Muscle of back (tissue), 13 donors: ENCODE measurements at places on chromosomes 4 and X. TPM values are rescaled to one million over a fixed set of nuclear protein-coding genes. Genes with fewer than 3 reads are reported as not detected.

DNA sequence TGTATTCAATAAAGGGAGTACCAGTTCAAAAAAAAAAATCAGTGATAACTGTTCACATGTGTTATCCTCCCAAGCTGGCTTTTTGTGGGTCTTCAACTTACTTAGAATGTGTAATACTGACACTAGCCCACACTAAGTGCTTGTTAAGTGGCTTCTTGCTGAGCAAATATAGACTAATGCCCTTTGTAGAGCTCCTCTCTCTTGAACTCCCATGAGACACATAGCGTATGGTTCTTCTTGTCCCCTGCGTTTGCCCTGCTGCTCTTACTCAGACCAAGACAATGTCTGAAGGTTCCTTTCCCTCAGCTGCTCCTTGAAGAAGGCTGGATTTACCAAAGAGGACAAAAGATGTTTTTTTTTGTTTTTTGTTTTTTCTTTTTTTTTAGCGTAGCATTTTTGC is 110.9 kb downstream of the FRAS1 start:
- no peak for DNase-seq

- no peak for DNase-seq
Observed at GRCh38 chrX:65642914-65643491, 24.5 kb upstream of the MSN start.

GRCh38 chr4:99564921-99565320 is 1.1 kb upstream of the TRMT10A start:
- peak; percentile 71 for DNase-seq

DNA sequence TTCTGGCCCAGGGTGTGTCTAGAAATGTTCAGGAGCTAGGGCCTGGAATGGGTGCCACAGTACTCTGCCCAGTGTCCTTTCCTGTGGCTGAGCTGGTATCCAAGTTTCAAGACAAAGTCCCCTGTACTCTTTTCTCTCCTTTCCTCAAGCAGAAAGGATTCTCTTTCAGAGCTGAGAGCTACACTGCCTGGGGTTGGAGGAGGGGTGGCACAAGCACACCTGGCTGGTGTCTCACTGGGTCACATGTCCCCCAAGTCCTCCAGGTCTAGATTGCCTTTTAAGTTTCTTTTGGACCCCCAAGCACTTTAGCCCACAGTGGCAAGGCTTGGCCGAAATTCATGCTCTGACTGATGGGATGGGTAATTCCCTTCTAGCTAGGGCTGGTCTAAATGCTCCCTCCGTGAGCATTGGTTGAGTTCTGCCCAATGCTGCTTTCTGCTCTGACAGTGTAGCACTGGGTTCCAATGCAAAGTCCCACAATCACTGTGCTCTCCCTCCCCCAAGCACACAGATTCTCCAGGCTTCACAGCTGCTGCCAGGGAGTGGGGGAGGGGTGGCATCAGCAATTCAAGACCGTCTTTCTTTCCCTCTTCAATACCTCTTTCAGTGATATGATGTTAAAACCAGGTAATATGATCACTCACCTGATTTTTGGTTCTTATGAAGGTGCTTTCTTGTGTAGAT is 47.8 kb downstream of the BEX3 start:
- no peak for DNase-seq

GRCh38 chrX:29911673-29912072 is 303.7 kb upstream of the MAGEB2 start:
- no peak for DNase-seq

SPANXD gene
- polyA plus RNA-seq = not detected

PAGE1 gene
- not detected for polyA plus RNA-seq

DNA sequence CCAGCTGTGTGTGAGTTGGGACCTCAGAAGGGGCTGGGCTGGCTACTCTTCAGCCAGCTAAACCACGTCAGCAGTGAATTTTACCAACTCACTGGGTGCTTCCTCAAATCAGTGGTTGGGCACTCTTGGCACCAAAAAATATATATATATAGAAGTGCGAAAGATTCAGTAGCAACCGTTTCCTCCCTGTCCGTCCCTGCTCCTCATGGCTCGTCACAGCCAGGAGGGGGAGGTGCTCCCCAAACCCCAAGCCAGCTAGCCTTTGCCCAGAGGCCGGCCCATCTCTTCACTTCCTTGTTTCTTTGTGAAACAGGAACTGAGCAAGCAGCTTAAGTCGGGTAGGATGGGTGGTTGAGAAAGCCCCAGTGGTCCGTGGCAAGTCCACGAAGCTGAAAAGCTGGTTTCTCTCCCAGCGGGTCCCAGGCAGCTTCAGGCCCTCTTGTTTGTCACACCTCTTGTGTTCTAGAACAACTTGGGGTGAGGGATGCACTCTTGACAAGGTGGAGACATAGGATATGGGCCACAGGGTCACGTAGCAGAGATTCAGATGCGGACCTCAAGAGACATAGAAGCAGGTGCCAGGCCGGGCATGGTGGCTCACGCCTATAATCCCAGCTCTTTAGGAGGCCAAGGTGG is 6.8 kb upstream of the SASH3 start:
- no peak for DNase-seq

DNA sequence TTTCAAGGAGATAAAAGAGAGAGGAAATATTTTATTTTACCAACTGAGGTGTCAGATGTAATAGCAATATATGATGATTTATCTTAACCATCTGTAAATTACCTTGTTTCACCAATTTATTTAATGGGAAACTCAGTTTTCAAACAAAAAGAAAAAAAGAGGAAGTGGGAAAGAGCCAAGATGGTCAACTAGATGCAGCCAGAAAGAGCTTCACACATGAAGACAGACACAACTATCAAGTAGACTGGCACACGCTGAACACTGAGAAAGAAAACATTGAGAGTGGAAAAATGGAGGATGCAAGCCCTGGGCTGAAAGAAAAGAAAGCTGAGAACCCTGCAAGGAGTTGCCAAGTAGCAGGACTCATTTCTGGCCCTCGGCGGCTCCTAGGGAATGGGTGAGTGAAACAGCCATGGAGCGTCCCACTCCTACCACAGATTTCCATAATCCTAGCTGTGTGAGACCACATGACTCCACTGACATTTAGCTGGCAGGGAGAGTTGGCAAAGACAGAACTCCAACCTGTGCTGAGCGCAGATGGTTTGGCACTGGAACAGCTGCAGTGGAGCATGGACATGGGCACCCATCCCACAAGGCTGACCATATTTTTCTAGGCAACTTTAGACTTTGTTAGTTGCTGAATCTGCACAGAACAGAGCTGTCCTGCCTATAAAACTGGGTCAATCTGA is 409.3 kb downstream of the FAM47B start:
- peak; percentile 25 for DNase-seq

DNA sequence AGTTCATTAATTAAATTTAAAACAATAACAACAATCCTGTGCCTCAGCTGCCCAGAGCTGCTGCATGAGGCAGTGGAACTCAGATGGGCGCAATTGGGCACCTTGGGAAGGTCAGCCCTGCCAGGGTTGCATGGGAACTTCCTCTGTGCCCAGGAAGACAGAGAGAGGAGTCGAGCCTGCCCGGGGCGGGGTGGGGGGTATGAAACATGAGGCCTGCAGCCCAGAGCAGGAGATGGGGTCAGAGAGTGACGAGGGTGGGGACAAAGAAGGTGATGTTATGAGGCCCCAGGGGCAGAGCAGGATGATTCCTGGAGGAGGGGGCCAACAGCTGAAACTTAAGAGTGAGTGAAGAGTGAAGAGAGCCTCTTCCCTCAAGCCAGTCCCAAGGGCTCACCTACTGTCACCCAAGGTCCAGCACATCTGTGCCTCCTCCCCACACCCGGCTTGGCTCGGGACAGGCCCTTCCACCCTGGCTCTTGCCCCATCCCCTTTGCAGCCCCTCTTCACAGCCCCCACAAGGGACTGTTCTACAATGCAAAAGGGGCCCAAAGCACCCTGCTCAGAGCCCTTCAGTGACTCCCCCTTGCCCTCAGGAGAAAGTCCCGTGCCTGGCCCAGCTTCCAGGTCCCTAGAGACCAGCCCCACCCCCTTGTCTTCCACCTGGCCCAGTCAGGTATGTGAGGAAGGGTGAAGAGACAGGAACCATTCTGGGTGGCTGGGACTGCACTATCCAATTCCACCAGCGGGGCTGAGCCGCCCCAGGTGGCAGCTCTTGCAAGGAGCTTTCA is 31.4 kb downstream of the HMX1 start:
- DNase-seq = no peak

DNA sequence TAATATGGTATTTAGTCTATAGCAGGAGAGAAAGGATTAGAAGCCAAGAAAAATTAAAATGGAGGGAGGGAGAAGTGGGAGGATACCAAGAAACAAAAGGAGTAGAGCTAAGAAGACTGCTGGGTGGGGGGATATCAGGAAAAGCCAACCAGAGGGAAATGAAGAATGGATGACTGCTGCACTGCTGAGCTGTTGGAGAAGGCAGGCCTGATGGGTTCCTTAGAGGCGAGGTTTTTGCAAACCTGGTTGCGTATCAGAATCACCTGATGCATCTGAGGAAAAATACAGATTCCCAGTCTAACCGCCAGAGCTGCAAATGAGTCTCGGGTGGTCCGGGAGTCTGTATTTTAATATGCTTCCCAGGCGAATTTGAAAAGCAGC is 1.5 kb downstream of the PGRMC1 start:
- no peak for DNase-seq

GRCh38 chr4:22410645-22411247 is 105.1 kb downstream of the ADGRA3 start:
- DNase-seq = peak; percentile 15

SATL1 gene
- 0.66 TPM for polyA plus RNA-seq

DNA sequence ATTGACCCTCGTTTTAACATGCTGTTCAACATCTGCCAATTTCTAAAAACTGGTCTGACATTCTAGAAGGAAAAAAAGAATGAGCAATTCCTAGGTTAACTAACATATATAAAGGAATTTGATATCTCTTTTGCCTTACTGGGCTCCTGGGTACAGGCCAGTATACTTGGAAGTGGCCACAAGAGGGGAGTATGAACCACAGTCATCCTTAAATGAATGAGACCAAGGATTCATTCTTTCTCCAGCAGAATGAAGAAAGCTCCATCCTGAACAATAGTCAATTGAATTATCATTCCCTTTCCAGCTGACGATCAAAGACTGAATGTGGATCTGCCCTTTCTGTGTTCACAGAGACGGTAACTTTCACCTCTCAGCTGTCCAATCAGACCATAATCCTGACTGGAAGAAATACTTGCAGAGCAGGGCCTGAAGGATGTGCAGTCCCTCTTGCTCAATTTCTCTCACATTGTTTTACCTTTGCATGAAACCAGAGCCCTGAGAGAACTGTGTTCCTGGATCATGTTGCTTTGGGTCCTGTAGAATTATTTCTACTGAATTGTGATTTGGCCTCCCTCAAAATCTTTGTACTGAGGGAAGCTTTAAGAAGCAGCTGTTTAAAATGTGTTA is 14.8 kb upstream of the SPARCL1 start:
- no peak for DNase-seq

COX7B2 gene
- polyA plus RNA-seq = not detected

GRCh38 chr4:63894161-63894560 is 515.1 kb downstream of the TECRL start:
- peak; percentile 41 for DNase-seq

MAGEA1 gene
- polyA plus RNA-seq = not detected

DNA sequence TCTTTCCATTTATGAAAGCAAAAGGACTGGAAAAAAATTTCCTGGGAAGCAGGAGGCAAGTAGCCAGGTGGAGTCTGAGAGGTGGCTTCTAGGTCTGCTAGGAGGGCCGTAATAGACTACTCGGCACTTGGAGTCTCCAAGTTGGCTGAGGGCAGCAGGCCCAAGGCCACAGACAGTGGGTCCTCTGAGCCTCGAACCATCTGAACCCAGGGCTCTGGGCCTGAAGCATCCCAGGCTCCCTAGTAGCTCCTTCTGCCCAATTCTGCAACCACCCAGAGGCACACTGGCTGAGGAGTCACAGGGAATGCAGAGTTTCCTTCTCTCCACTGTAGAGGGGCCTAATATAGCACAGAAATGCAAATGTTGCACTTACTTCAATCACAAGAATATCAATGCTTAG is 19.8 kb downstream of the TKTL1 start:
- DNase-seq = no peak

GRCh38 chr4:48241731-48242130 is 27.9 kb downstream of the TEC start:
- no peak for DNase-seq

EMCN gene
- 30.6 TPM for polyA plus RNA-seq

- no peak for DNase-seq
Observed at GRCh38 chrX:21645886-21646285, 12.2 kb downstream of the KLHL34 start.

KLB gene
- polyA plus RNA-seq = 0.13 TPM

JADE3 gene
- 5.0 TPM for polyA plus RNA-seq

GRCh38 chr4:94344457-94344856 is 1.8 kb upstream of the HPGDS start:
- DNase-seq = no peak

DNA sequence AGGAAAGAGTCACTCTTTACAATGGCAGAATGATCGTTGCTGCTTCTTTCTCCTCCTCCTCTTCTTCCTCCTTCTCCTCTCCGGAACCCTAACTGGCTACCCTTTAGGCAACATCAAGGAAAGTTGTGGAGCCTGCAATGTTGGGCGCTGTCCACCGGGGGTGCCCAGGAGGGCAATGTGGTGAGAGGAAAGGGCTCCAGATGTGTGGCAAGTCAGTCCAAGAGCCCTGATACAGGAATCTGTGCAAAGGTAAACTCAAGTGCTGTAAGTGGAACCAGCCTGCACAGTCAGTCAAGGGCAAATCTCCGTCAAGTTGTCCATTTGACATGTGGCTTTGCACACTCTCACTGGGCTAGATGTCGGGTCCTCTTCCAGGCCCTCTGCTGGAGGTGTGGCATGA is 2.8 kb downstream of the RTL5 start:
- no peak for DNase-seq

DNA sequence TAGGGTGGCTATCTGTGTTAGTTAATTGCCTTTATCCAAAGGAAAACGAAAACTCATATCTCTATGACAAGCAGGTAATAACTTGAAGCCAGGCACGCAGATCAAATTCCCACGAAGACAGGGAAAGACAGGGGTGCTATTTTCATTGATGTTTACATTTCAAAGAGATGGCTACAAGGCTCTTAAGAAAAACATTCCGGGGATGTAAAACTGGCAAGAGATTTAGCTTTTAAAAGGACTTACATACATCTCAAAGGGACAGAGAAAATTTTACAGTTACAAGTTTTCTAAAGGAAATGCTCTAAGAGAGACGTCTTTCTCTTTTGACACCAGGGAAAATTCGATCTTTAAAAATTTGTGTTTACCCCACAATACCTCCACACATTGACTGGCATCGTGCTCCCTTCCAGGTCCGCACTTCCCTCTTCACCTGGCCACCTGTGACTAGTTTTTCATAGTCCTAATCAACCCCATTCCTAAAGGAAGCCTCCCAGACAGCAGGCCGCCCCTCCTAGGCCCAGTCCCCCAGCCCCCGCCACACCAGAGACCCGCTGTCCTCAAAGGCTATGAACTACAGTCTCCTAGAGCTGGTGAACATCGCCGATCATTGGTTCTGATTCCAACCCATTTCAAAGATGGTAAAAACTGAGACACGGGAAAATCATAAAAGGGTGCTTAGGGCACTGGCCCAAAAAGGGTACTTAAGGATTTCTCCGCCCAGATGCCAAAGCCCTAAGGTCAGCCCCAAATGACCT is 649 bp upstream of the ARAF start:
- no peak for DNase-seq

DNA sequence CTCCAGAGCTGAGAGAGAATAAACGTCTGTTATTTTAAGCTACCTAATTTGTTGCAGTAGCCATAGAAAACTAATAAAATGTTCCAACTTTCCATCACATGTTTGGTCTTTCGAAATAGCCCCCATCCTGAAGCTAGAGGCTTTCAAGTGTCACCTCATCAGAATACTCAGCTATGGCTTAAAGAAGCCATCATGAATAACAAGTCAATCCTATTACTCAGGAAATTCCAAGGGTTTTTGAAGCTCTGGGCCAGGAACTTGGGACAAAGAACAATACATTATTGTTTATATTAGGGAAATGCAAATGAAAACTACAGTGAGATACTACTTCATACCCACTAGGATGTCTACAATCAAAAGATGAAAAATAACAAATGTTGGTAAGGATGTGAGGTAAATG is 42.2 kb downstream of the TBCK start:
- no peak for DNase-seq

NCAPG gene
- 11.9 TPM for polyA plus RNA-seq
